ENCODE measurements at places on chromosomes 2 and 18.

DNA sequence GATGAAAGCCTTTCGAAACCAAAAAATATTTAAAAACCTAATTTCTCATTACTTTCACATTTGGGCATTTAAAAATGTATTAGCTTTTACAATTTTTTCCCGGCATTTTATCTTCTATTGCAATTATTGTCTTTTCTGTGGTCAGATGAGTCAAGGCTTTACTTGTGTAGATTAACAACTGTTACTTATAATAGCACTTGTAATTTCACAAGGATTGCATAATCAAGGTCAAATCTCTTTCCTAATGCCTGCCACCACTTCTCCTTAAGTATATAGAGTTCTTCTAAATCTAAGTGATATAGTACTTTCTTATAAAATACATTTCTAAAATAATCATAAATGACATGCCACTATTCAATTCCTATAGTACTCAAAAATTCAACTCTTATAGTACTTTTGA lies 67.2 kb downstream of the SLC8A1 start:
- no peaks in the 10 kb centered on the region for H3K36me3 ChIP-seq
- no peak overlapping the region for H3K4me3 ChIP-seq
- H3K4me1 ChIP-seq, result no peaks in the 10 kb centered on the region
- H3K27me3 ChIP-seq, result no peaks in the 10 kb centered on the region
- H3K27ac ChIP-seq, result no peak overlapping the region

GRCh38 chr2:29010946-29011345 lies 29.8 kb downstream of the TOGARAM2 start:
- H3K27me3 ChIP-seq, result no peaks in the 10 kb centered on the region
- H3K36me3 ChIP-seq, result no peaks in the 10 kb centered on the region
- peak; percentile 61 for DNase-seq
- peak overlapping the region; percentile 11 for H3K4me3 ChIP-seq
- H3K4me1 ChIP-seq, result peaks cover 74% of the 10 kb centered on the region
- H3K27ac ChIP-seq, result peak overlapping the region; percentile 83

GRCh38 chr2:31243053-31243452 lies 9.1 kb downstream of the EHD3 start:
- DNase-seq, result no peak
- no peaks in the 10 kb centered on the region for H3K27me3 ChIP-seq
- H3K27ac ChIP-seq, result no peak overlapping the region
- no peak overlapping the region for H3K4me3 ChIP-seq
- H3K4me1 ChIP-seq, result no peaks in the 10 kb centered on the region

- H3K27me3 ChIP-seq, result no peaks in the 10 kb centered on the region
- H3K4me3 ChIP-seq, result no peak overlapping the region
- H3K36me3 ChIP-seq, result no peaks in the 10 kb centered on the region
- peaks cover 9% of the 10 kb centered on the region for H3K4me1 ChIP-seq
Measured at GRCh38 chr2:101545950-101546349, 71.0 kb upstream of the RFX8 start.

GRCh38 chr2:233974530-233975071 lies 57.4 kb downstream of the TRPM8 start:
- H3K36me3 ChIP-seq, result no peaks in the 10 kb centered on the region
- H3K27me3 ChIP-seq, result no peaks in the 10 kb centered on the region
- peak; percentile 44 for DNase-seq
- no peak overlapping the region for H3K4me3 ChIP-seq
- peaks cover 8% of the 10 kb centered on the region for H3K4me1 ChIP-seq
- H3K27ac ChIP-seq, result no peak overlapping the region

DNA sequence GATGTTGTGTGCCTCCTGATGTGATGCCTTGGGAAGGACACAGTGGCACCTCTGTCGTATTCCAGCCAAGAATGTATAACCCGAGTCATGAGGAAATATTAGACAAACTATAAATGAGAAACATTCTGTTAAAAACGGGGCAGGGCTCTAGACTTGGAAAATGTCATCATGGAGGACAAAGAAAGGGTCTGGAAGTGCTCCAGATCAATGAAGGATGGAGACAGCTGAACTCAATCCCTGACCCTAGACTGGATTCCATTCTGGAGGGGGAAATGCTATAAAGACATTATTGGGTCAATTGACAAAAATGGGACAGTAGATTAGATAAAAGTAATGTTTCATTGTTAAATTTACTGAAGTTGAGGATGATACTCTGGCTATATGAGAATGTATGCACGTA lies 92.1 kb downstream of the SLC4A3 start:
- H3K36me3 ChIP-seq, result no peaks in the 10 kb centered on the region
- DNase-seq, result no peak
- H3K4me1 ChIP-seq, result no peaks in the 10 kb centered on the region
- H3K27ac ChIP-seq, result no peak overlapping the region
- no peak overlapping the region for H3K4me3 ChIP-seq

GRCh38 chr2:49861821-49862220 lies 707.5 kb upstream of the FSHR start:
- H3K27ac ChIP-seq, result no peak overlapping the region
- H3K4me1 ChIP-seq, result no peaks in the 10 kb centered on the region
- DNase-seq, result no peak
- no peak overlapping the region for H3K4me3 ChIP-seq

DNA sequence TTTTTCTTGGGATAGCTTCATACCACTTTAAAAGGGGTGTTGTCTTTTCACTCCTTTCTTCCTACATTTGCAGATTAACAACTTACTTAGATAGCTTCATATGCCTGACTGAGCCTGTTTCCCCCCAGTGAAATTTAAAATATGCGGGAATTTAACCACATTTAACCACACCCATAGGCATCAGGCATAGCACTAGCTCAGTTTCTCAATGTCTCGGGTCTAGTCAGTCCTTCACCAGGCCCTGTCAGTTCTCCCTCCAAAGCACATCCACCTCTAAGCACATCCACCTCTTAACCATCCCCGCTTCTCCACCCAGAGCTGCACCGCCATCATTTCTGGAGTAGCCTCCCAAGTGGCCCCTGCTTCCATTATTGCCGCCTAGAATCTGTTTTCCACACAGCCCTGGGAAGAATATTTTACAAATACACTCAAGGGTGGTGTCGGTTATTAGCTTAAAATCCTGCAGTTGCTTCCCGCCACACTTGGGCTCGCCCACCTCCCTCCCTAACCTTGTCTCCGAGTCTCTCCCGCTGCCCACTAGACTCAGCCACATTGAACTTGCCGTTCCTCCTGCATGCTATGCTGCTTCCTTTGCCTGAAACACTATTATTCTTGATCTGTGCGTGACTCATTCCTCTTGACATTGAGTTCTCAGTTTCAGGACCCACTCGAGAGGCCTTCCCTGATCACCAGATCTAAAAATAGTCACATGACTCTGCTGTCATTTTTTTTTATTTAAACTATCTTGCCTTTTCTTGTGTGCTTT lies 68.3 kb downstream of the SPTBN1 start:
- H3K27me3 ChIP-seq, result no peaks in the 10 kb centered on the region
- peaks cover 15% of the 10 kb centered on the region for H3K4me1 ChIP-seq
- no peak overlapping the region for H3K4me3 ChIP-seq
- peak; percentile 54 for DNase-seq
- H3K36me3 ChIP-seq, result no peaks in the 10 kb centered on the region
- H3K27ac ChIP-seq, result no peak overlapping the region

DNA sequence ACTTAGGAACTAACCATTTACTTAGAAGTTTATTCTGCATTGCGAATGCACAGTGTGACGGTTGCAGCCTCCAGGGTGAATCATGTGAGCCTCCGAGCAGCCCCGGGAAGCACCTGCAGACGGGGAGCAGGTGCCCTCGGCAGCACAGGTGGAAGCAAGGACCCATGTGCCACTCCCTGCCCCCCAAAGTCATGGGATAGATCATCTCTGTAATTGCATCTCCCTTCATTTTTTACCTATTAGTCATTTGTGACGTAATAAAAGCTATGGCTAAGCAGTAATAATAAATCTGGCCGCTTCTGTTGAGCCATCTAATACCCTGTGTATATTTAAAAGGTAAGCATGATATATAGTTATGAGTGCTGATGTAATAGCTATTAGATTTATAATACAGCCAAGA lies 97.2 kb downstream of the PTGR3 start:
- H3K27me3 ChIP-seq, result no peaks in the 10 kb centered on the region
- H3K4me1 ChIP-seq, result peaks cover 3% of the 10 kb centered on the region
- no peak for DNase-seq
- no peaks in the 10 kb centered on the region for H3K36me3 ChIP-seq
- no peak overlapping the region for H3K27ac ChIP-seq
- no peak overlapping the region for H3K4me3 ChIP-seq

- DNase-seq, result no peak
- peaks cover 41% of the 10 kb centered on the region for H3K4me1 ChIP-seq
- H3K27ac ChIP-seq, result no peak overlapping the region
Measured at GRCh38 chr2:109131777-109132176, 2.8 kb downstream of the SH3RF3 start.

DNA sequence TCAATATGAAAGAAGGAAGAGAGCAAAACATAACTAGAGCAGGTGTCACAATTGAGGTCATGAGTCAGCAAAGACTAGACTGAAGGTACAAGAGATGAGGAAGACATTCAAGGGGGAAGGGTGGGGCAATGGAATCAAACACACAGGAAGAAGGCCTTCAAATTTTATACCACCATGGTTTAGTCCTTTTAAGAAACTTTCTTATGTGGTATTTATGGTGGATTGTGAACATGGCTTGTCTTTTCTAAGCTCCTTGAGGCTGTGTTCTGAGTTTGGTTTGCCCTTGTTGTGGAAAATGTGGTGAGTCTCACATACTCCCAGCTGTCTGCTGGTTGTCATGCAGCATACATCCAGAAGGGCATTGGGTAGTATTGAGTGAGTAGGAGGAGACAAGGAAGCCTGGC lies 62.1 kb downstream of the NABP1 start:
- no peak overlapping the region for H3K4me3 ChIP-seq
- peaks cover 12% of the 10 kb centered on the region for H3K4me1 ChIP-seq
- peak; percentile 50 for DNase-seq
- peaks cover 3% of the 10 kb centered on the region for H3K27me3 ChIP-seq

DNA sequence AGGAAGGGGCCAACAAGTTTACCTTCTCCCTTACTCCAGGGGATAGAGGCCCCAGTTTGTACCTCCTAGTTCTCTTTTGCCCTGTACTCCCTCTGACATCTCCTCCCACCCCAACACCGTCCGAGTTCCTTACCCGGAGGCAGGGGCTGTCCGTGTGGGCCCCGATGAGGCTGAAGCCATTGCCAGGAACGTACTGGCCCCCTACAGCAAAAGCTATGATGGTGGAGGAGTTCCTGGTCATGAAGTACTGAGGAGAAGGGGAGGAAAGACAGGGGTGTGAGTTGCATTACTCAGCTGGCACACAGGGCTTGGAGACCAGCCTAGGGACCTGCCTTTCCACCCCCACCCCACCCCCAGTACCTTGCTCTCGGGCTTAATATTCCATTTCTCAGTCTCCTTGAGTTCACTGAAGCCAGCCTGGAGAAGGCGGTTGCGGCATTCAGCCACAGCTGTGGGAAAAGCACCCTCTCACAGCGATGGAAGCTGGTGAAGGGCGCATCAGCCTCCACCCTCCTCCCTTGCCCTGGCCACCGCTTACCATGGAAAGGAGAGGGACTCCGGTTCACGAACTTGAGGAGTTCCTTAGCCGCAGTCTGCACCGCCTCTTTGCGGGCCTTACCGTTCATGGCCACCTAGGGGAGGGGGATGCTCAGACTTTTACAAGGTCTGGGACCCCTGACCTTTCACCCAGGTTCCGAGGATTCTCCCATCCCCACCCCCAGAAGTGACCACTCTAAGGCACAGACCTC lies 1.0 kb downstream of the DNPEP start:
- peak overlapping the region; percentile 90 for H3K4me3 ChIP-seq
- peaks cover 23% of the 10 kb centered on the region for H3K4me1 ChIP-seq
- H3K36me3 ChIP-seq, result peaks cover 18% of the 10 kb centered on the region
- peak; percentile 17 for DNase-seq

DNA sequence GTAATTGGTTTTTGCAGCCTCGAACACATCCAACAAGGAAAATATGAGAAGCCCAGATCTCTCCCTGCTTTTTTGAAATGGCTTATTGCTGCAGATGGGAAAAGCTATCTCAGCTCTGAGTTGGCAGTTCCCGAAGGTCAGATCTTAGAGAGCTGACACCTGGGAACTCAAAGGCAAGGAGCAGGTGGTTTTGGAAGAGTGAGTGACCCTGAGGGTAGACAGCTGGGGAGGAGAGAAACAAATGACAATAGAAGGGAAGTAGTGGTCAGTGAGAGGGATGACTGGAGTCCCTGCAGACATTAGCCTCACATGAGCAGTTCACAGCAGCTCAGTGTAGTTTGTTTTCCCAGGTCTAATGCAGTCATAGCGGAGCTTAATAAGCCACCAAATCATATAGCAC lies 317.9 kb downstream of the STK39 start:
- DNase-seq, result no peak
- no peak overlapping the region for H3K27ac ChIP-seq
- H3K4me1 ChIP-seq, result no peaks in the 10 kb centered on the region
- H3K36me3 ChIP-seq, result no peaks in the 10 kb centered on the region

GRCh38 chr2:137202318-137202717 lies 437.0 kb downstream of the THSD7B start:
- no peaks in the 10 kb centered on the region for H3K27me3 ChIP-seq
- DNase-seq, result no peak
- no peak overlapping the region for H3K4me3 ChIP-seq
- no peak overlapping the region for H3K27ac ChIP-seq

- H3K4me3 ChIP-seq, result no peak overlapping the region
- no peaks in the 10 kb centered on the region for H3K36me3 ChIP-seq
- no peaks in the 10 kb centered on the region for H3K4me1 ChIP-seq
Measured at GRCh38 chr18:40168026-40168425, 1787.0 kb upstream of the PIK3C3 start.

DNA sequence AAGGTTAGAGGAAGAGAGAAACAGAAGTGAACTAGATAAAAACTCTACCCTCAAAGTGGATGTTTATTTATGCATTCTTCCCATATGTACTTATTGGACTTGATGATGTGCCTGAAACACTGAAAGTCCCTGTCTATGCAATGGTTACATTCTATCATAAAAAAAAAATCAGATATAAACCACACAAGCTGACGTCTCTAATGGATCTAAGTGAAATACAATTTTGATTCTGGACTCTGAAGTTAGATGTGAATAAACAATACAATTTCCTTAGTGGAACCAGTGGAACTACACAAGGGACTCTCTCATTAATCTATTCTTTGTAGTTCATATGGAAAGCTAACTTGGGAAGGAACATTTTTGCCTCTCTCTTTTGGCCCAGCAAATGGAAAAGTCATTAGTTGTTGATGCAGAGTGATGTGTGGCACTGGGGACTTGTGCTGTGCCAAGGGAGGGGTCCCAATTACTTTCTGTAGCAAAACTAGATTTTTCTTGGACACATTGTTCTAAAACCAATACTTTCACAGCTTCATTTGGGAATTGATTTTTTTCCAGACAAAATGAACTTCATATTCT lies 376.8 kb downstream of the TRIB2 start:
- H3K4me3 ChIP-seq, result no peak overlapping the region
- no peak overlapping the region for H3K27ac ChIP-seq
- DNase-seq, result no peak
- no peaks in the 10 kb centered on the region for H3K4me1 ChIP-seq
- H3K36me3 ChIP-seq, result no peaks in the 10 kb centered on the region

DNA sequence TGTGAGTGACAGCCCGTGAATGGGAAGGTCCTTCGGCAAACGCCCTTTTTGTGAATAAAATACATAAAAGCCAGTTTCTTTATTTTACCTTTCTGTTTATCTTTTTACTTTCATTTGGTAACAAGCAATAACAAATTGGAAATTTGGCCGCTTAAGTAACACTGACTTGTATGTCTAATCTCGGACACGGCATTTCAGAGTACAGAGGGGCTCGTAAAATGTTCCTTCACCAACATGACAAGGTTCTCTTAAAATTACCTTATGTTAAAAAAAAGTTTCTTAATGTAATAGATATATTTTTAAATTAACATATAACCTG lies 558 bp upstream of the NEMP2 start:
- H3K4me3 ChIP-seq, result peak overlapping the region; percentile 96
- peak overlapping the region; percentile 96 for H3K27ac ChIP-seq
- no peaks in the 10 kb centered on the region for H3K27me3 ChIP-seq
